ENCODE measurements at places on chromosomes 5 and 9. TPM values are rescaled to one million over a fixed set of nuclear protein-coding genes. Genes with fewer than 3 reads are reported as not detected.

Gene MSX2
- polyA plus RNA-seq: 0.79 TPM

GRCh38 chr9:112050544-112051475 lies 124.3 kb downstream of the SUSD1 start:
- peak; percentile 57 for DNase-seq

DNA sequence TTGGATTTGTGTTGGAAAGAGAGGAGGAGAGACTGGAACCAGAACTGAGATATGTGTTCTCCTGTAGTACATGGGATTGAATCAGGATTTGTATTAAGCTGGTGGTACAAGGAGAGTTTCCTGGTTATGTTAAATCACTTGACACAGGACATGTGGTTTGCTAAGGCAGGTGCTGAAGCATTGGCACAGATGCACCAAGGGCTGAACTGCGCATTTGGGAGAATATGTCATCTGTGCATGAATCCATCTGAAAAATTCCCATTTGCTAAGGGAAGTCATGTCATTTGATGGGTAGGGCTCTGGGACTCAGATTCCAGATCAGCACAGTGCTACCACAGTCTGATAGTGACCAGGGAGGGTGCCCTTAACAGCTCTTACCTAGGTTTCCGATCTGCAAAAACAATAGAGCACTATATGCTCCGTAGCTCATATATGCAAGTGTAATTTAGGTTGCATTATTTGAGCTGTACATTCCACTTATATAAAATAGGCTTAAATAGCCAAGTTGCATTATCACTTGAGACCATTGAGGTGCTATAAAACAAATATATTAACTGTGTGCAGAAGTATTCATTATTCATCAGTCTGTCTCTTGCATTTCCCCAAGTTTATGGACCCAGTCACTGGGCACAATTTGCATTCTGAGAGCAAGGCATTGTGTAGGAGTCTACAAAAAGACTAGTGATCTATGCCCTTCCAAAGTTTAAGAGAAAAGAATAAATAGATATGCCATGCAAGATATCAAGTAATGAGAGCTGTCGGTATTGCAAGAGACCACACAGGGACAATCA lies 55.2 kb downstream of the ADAMTS16 start:
- no peak for DNase-seq

Gene FGF18
- 6.7 TPM for polyA plus RNA-seq

DNA sequence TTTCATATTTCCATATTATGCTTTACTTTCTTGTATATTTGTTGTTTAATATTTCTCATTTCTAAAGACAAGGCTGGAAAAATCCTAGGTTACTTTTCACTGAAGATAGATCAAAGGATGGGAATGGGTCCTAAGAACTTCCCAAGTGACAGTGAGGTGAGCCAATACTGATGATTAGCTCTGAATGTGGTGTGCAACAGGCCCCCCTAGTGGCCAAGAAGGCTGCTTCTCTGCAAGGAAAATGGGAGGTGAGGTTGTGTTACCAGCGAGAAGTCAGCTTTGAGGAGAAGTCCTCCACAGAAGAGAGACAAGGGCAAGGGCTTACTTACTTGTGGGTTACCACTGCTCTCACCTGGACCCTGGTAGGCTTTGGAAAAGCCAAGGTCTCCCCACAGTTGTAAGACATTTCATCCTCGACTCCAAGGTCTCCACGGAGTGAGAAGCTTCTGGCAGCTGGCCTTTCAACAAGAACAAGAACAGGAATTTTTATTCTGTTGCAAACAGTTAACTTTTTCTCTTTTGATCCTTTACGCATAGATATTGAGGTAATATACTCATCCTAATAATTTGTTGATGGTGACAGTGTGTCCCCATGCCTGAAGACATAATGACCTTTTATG lies 69.9 kb downstream of the MAMDC2 start:
- peak; percentile 45 for DNase-seq

Gene IFNA21
- polyA plus RNA-seq: not detected

Gene CCDC69
- 6.8 TPM for polyA plus RNA-seq

Gene TMEM174
- polyA plus RNA-seq: 0.13 TPM

Gene PKD2L2
- polyA plus RNA-seq: 0.35 TPM

GRCh38 chr9:121348221-121348620 lies 21.8 kb downstream of the STOM start:
- DNase-seq: no peak

Gene ELAVL2
- polyA plus RNA-seq: 1.8 TPM

Gene CDH9
- 0.14 TPM for polyA plus RNA-seq

GRCh38 chr5:114391321-114391720 lies 29.5 kb downstream of the KCNN2 start:
- no peak for DNase-seq

- DNase-seq: no peak
Measured at GRCh38 chr5:16410338-16410737, 55.3 kb downstream of the ZNF622 start.

Gene TNC
- 118 TPM for polyA plus RNA-seq

GRCh38 chr5:32020271-32020670 lies 153.8 kb downstream of the GOLPH3 start:
- DNase-seq: no peak

Gene LCN15
- 0.10 TPM for polyA plus RNA-seq

Gene PCDHAC1
- 0.53 TPM for polyA plus RNA-seq

DNA sequence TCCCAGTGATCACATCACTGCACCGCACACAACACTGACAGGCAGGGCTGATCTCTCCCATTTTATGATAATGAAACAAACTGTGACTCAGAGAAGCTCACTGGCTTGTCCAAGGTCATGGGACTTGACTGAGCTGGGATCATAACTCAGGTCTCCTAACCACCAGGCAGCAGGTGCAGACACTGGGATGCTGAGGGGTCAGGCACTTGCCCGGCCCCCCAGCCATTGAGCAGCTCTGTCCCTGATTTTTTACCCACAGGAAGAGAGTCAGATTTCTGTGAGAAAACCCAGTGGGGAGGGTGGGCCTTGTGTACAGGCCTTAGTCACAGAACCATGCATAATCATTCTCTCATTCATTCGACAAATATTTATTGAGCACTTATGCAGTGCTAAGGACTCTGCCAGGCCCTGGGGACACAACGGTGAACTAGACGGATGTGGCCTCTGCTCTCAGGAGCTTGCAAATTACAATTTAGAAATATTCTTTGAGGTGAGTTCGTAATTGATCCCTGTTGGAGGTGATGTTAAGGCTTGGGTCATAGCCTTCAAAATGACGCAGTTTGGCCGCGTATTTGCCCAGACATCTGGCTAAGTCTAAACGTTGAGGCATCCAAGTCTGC lies 54.5 kb upstream of the TGFBR1 start:
- no peak for DNase-seq

Gene TNFSF15
- polyA plus RNA-seq: 9.0 TPM

DNA sequence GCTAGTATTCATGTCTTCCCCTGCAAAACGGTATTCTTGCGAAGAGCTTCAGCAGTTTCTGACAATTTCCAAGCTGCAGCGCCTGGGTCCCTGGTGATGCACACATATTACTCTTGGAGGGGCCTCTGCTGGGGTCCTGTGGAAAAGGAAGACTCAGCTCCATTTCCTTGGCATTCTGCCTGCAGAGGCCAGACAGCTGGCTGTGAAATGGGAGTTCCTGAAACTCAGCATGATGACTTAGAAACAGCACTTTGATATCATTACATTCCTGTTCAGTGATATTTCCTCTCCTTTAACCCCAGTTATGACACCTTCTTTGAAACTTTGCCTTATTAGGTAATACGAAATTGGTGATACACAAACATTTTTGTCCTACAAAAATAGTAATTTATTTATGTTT lies 98.5 kb downstream of the APBA1 start:
- DNase-seq: no peak

Gene SLC45A2
- 0.16 TPM for polyA plus RNA-seq

GRCh38 chr5:23840083-23840482 lies 332.7 kb downstream of the PRDM9 start:
- no peak for DNase-seq

DNA sequence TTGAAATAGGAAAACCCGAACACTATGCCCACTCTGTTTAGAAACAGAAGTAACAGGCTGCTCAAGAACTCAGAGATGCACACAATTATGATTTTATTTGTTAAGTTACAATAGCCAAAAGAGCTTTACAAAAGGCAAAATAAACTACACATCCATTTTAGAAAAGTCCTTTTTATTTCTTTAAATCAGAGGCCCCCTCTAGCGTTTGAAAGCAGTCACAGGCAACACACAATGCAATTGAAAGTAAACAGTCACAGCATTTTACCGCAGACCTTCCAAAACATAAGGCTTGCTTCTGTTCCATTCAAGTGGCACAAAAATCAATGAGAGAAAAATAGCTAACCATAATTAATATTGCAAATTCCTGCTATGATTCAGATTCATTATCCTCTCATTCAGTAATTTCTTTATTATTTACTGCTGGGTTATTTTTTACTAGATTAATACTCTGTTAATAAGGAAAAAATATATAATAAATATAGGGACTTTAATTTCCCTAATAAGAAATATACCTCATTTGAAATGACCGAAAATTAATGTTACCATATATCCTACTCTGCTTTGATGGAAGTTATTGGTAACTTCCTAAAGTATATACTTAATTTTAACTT lies 78.3 kb downstream of the CEP120 start:
- DNase-seq: no peak

DNA sequence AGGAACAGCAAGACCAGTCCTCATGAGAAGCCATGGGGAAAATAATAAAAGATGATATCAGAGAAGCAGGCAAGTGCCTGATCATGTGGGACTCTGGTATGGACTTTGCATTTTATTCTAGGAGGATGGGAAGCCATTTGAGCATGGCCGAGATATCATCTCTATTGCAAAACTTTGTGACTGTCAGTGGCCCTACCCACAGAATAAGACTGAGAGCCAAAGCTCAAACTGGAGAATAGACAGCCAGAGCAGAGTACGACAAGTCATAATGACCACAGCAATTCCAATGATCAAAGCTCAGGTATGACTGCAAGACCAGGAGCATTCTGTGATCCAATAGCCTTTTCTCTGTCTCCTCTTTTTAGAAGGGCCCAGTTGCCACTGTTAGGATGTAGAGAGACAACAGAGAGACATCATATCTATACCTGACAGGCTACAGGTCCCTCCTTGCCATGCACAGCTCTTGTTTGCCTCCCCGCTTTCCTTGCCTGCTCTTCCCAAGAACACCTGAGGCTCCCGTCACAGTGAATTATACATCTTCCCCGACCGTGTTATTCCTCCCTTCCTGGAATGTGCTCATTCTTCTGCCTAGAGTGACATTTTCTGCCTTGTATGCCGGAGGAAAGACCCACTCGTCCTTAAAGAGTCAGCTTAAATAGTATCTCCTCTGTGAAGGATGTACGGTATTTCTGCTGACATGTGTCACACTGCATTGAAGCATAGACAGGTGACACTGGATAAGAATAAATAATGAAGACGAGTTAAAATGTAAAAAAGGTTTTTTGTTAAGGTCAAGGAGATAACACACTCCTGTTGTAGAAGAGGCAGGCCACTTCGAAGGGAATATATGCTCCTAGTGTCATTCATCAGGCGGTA lies 248.7 kb upstream of the MAP3K1 start:
- DNase-seq: no peak

DNA sequence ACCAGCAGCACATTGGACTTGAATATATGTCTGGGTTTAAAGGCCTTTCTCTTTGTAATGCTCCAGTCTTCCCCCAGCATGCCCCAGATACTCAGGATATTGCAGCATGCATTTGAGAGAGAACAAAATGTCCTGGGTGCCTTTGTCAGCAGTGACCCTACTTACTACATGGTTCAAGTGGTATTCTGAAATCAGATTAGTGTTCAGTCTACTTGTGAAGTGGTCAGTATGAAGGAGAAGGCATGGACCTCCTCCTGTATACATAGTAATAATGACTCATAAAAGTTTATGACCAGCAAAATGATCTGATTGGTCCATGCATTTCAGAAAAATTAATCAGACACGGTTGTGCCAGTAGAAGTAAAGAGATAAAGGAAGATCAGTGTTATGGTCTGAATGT lies 25.4 kb downstream of the GPR21 start:
- no peak for DNase-seq

GRCh38 chr5:111774525-111774924 lies 17.5 kb upstream of the NREP start:
- DNase-seq: peak; percentile 66

DNA sequence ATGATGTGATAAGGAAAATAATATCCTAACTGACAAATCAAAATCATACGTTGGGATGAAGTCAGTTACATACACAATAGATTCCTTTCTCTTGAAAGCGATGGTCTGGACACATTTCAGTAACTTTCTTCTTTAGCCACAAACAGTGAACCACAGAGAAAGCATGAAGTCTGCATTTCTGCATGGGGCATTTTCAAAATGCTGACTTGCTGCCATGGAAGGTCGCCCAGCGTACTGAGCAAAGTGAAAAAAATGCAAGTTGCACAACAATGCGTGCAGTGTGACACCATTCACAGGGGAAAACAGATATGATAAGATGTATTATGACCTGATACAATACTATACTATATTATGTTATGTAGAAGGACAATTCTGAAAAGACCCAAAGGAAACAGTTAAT lies 146.3 kb downstream of the SNX18 start:
- DNase-seq: no peak

Gene FABP6
- polyA plus RNA-seq: 7.3 TPM

DNA sequence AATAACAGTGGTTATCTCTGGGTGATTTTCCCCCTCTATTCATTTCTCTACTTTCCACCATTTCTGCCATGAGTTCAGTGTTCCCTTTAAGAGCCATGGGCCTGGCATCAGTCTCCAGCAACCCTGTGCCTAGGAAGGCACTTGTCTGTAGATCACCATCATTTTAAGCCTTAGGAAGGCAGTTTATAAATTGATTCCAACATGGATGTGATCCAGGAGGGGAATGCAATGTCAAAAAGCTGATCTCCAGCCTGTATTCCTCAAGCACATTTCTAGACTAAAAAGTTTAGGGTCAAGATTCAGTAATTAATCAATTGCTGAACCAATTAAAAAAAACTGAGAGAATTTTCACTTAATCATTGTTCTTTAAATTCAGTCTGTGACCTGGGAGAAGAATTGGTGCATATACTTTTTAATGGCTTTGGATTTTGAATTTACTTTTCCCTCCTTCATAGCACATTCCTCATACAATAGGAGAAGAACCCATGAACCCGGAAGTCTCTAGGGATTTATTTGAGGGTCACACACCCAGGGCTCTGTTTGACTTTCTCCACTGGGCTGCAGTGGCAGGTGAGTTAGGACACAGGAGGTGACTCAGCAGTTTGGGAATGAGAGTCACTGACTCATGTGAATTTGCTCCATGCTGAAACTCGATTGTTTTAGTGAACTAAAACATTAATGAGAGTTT lies 6.1 kb upstream of the ERMP1 start:
- DNase-seq: peak; percentile 43

- DNase-seq: no peak
Measured at GRCh38 chr9:127960410-127961154, 20.2 kb downstream of the EEIG1 start.

GRCh38 chr5:180436275-180436674 lies 57.9 kb upstream of the CNOT6 start:
- DNase-seq: no peak

Gene ENTPD2
- polyA plus RNA-seq: 4.2 TPM

Gene C8G
- polyA plus RNA-seq: 0.56 TPM
